Activated T-helper 1 cell treated with anti-CD3 and anti-CD28 coated beads, Interleukin-12 subunit alpha, Interleukin-12 subunit beta, Interleukin-2, Interleukin-4 antibody, amounts not matched to agents 30 ng/mL and 10 ng/mL and 1 ng/mL, durations not matched to agents 14 hours and 24 hours and 36 hours (primary cell): ENCODE measurements at places on chromosomes 4 and X. TPM values are rescaled to one million over a fixed set of nuclear protein-coding genes. Genes with fewer than 3 reads are reported as not detected.

GRCh38 chr4:109861916-109862511 is 14.1 kb downstream of the LRIT3 start:
- no peak for DNase-seq
- H3K4me1 ChIP-seq = no peaks in the 10 kb centered on the region
- no peak overlapping the region for H3K27ac ChIP-seq
- H3K27me3 ChIP-seq = no peaks in the 10 kb centered on the region
- H3K4me3 ChIP-seq = no peak overlapping the region

- no peak overlapping the region for H3K4me3 ChIP-seq
- no peaks in the 10 kb centered on the region for H3K36me3 ChIP-seq
- no peak overlapping the region for H3K27ac ChIP-seq
- DNase-seq = no peak
- H3K27me3 ChIP-seq = no peaks in the 10 kb centered on the region
Measured at GRCh38 chrX:96314985-96315384, 369.7 kb upstream of the DIAPH2 start.

DNA sequence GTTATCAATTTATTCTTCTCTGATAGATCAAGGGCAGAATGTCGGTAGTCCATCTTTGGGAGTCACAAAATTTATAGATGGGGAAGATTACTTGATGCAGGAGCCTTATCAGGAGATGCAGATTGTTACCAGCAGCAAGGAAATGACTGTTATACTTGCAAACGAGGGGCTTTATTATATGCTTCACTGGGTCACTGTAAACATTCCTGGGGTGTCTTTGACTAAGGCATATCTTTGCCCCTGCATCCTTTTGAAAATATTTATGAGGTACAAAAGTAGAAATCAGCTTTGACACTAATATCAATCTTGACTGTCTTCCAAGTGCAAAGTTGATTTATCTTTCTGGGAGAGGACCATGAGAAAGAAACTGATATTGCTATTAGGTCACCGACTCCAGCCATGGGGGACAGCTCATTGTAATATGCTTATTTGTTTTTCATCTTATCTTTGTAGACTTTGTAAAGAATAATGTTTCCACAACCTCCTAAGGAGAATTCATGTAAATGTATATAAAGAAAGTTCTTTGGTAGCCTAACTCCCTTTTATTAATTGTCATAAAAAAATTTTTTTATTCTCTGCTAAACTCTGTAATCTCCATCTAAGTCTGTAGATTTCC is 177.3 kb upstream of the EMCN start:
- H3K27me3 ChIP-seq = peaks cover 1% of the 10 kb centered on the region
- H3K27ac ChIP-seq = no peak overlapping the region
- DNase-seq = no peak

- DNase-seq = no peak
- H3K27me3 ChIP-seq = peaks cover 3% of the 10 kb centered on the region
- no peaks in the 10 kb centered on the region for H3K36me3 ChIP-seq
Measured at GRCh38 chrX:38891641-38892413, 90.6 kb downstream of the MID1IP1 start.

GPR143 gene
- not detected in 2 replicates for total RNA-seq

DSPP gene
- total RNA-seq = not detected in 2 replicates
